ENCODE measurements at places on chromosomes 1 and 21.

DNA sequence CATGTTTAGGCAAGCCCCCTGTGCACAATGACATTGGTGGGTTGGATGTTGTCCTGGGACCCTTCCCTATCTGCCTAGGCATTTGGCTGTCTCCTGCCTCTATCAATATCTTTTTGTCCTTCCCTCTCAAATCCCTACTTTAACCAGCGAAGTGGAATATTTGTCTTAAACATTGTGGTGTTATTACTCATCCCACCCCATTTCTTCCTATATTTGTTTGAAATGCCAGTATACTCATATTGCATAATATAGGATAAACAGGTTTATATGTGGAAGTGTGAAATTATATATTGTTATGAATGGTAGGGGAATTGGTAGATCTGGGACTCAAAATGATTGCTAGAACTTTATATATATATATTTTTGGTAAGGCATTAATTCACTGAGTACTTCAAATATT is 80.0 kb downstream of the ADGRL2 start:
- DNase-seq = no peak

- peak; percentile 34 for DNase-seq
These were observed 9.2 kb downstream of the S100A10 start for GRCh38 chr1:151984313-151984956.

- DNase-seq = no peak
These were observed 9.1 kb upstream of the CDK18 start for GRCh38 chr1:205495237-205495823.

DNA sequence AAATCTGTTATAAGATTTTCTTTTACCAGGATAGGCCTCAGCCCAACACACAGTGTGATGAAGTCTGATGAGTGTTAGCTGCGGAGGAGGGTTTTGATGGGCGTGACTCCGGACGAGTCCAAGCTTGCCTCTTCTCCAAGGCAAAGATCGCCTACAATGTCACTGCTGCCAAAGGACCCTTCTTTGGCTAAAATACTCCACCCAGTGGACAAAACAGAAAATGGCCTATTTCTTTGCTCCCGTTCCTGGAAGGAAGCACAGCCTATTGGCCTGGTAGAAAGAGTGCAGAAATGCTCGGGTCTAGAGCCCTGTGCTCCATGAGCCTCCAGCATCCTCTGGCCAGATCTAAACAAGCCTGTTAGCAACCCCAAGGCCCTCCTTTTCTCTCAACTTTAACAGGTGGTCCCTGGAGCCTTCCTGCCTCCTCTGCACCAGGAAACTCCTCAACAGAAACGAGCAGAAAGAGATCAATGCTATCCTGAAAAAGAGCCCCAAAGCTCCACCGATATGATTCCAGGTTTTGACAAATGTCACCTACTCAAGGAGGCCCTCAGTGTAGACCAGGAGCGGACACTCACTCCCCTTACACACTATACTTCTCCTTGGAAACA is 3.4 kb upstream of the CASQ2 start:
- no peak for DNase-seq

DNA sequence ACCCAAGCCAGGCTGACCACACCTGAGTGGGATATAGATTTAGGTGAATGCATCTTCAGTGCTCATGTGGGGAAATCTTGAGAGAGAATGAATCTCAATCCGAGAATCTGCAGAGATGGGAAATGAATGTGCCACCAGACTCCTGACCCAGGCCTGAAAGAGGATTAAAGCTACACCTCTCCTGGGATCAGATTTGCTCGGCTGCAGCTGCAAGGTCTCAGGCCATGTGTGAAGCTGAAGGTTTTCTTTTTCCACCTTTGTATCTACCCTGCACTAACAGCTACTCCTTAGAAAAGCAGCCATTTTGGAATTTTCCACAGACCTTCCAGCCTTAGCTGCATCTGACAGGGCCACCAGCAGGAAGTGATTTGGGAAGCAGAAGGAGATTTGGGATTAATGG is 18.3 kb downstream of the GPR3 start:
- no peak for DNase-seq

- DNase-seq = no peak
These were observed 92.7 kb downstream of the BCAR3 start for GRCh38 chr1:93588955-93589354.

- no peak for DNase-seq
These were observed 322.8 kb downstream of the PAPPA2 start for GRCh38 chr1:176785791-176786190.

DNA sequence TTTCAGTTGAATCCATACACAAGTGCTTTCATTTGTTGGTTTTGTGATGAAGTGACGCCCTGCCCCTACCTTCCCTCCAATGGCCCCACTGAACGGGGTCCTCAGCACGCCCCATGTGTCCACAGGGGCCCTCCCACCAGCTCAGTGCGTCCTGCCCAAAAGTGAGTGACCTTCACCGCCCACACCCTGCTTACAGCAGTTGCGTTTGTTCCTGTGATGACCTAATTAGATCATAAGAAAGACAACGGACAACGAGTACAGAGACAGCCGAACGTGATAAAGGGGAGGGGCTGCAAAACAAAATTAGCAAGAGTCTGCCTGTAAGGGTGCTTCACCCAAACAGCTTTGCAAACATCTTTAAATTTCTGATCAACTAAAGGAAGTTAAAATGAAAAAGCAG is 38.2 kb upstream of the RIPK4 start:
- DNase-seq = no peak

GRCh38 chr1:178271471-178271870 is 177.6 kb downstream of the RASAL2 start:
- DNase-seq = no peak

DNA sequence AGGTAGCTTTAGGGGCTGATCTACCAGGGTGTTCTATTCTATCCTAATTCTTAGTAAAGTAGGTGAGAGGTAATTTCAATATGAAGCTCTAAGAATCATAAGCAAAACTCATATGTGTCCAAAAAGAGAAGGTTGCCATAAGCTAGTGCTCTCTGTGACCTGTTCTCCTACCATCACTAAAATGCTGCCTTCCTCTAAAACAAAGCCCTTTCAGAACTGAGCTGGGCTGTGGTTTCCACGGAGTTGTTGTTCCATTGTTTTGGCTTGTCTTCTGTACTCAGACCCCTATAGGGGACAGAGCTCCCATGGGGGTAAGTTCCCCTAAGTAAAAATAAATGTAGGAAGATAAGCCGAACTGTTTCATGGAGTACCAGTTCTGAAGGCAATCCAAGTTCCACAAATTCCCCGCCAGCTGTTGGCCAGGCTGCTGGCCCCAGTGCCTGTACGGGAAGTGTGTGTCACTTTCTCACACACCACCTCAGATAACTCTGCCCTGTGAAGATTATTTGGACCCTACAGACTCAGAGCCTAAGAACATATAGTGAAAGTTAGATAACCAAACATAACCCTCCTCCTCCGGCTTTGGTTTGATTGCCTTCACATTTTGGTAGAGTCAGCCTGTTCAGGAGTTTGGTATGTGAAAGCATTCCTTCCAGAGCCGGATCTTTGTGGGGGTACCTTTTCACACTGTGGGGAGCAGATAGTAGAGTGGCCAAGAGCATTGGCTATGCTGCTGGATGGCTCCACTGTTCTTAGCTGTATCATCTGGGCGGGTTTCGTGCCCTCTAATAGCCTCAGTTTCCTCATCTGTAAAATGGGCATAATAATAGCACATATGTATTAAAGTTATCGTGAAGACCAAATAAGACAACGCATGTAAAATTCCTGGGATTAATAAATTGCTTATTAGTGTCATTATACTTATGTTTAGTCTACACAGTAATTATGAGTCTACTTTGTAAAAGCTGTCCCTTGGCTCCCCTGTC is 10.8 kb downstream of the DPT start:
- no peak for DNase-seq

DNA sequence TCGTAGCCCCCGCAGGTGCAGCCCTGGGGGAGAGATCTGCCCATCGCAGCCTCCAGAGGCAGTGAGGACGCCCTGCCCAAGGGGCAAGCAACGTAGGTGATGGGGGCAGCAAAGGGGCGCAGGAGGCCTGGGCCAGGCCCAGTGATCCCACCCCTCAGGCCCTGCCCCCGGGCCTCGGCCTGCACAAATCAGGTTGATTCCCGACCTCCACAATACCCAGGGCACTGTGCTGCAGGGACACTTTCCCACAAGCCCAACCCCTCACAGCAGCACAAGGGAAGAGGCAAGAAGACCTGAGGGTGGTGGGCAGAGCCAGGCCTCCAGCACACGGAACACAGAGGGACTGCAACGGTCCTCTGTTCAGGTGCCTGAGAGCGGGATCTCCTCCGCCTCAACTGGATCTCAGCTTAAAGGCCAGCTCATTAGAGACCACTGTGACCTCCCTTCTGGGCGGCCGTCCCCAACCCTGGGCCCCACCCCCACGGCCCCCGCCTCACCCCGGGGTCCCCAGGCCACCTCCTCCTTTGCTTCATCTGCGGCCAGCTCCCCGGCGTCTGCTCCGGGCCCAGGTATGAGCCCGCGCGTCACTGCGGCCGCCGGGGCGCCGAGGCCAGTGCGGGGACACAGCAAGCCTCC is 812 bp upstream of the ARF1 start:
- DNase-seq = no peak

GRCh38 chr1:30754684-30755171 is 2.8 kb downstream of the LAPTM5 start:
- no peak for DNase-seq

- no peak for DNase-seq
These were observed 3.6 kb downstream of the BEST4 start for GRCh38 chr1:44784094-44785028.

DNA sequence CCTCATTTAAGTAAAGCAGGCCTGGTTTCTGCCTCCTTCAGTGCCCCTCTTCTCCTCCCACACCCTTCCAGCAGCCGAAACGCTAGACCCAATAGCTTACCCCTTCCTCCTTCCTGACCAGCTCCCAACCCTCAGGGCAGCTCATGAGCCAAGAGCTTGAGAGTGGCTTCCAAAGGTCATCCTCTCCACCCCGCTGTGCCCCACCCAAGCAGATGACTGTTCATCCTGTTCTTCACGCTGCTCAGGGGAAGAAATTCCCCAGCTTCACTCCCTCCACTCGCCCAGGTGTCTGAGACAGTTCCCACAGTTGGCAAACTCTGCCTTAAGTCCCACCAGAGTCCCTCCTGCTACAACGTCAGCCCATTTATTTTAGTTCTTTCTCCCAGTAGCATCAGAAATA is 23.4 kb downstream of the ARHGEF19 start:
- DNase-seq = no peak

GRCh38 chr1:69510026-69510425 is 57.7 kb upstream of the LRRC7 start:
- no peak for DNase-seq

- no peak for DNase-seq
These were observed 112.2 kb downstream of the NEK7 start for GRCh38 chr1:198268784-198269645.

DNA sequence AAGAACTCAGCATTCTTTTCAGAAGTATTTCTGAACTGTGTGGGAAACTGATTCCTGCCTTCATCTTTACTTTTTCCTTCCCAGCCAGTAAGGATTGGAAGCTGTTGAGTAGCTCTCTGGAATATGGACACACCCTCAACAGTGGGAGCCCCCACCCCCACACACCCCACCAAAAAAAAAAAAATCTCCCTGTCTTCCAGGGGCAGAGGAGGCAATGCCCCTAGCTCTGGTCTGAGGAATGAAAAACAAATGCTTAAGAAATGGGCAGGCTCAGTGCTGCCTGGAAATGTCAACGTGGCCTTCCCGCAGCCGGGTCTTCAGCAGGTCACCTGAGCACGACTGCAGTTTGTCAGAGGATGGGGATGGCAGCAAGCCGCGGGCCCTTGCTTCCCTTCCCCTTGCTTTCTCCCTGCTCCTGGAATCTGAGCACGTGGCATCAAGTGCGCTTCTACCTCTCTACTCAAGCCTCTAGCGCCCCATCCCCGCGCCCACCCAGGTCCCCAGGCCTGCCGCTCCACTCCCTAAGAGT is 479 bp downstream of the RGS16 start:
- no peak for DNase-seq

DNA sequence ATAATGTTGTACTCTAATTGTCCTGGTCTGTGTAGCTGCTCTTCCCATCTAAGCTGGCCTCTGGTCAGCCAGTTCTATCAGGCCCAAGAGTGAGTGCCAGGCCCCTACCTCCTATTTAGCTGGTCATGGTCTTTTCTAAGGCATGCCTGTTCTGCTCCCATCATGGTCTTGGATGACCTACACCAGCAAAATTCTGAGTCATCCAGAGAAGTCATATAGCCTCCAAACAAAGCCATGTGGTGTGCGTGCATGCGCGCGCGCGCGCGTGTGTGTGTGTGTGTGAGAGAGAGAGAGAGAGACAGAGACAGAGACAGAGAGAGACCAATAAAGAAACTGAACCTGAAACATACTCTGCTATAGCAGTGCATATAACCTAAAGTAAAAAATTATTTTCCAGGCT is 254.4 kb downstream of the BRINP2 start:
- DNase-seq = no peak

DNA sequence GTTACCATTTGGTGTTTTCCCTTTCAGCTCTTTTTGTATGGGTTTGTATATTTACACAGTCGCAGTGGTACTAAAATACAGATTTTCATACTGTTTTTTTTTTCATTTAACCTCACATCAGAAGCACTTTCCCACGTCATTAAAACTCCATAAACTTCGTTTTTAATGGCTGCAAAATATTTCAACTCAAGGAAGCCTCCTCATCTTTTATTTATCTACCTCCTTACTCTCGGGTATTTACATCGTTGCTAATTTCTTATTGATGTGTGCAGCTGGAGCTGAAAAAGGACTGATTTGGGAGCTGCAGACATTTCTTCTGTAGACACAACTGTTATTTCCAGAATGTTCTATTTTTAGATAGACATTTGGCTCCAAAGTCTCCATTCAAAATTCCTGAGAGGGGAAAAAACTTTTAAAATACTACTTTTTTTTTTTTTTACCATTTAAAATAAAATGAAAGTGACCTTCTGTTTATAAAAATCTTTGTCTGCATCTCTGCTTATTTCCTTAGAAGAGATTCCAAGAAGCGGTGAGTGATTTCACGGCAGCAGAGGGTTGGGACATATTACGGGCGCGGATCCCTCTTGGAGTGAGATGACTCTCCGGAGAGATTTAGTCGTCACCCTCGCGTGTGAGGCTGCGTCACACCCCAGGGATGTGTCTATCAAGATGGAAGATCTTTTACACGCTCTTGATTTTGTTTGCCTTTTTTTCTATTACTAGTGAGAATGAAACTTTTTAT is 10.1 kb downstream of the RUNX3 start:
- no peak for DNase-seq

- DNase-seq = no peak
These were observed 251.2 kb upstream of the DPYD start for GRCh38 chr1:98172022-98172421.

- no peak for DNase-seq
These were observed 30.7 kb downstream of the EVI5 start for GRCh38 chr1:92754000-92754718.

Data from effector memory CD8-positive, alpha-beta T cell (primary cell).